SW480 (cell line): ENCODE measurements at places on chromosomes 2 and 18.

GRCh38 chr2:191262436-191262835, 17.2 kb downstream of the MYO1B start:
- DNase-seq = no peak

- DNase-seq = no peak
Observed at GRCh38 chr18:71849407-71849806, 694.7 kb downstream of the CBLN2 start.

DNA sequence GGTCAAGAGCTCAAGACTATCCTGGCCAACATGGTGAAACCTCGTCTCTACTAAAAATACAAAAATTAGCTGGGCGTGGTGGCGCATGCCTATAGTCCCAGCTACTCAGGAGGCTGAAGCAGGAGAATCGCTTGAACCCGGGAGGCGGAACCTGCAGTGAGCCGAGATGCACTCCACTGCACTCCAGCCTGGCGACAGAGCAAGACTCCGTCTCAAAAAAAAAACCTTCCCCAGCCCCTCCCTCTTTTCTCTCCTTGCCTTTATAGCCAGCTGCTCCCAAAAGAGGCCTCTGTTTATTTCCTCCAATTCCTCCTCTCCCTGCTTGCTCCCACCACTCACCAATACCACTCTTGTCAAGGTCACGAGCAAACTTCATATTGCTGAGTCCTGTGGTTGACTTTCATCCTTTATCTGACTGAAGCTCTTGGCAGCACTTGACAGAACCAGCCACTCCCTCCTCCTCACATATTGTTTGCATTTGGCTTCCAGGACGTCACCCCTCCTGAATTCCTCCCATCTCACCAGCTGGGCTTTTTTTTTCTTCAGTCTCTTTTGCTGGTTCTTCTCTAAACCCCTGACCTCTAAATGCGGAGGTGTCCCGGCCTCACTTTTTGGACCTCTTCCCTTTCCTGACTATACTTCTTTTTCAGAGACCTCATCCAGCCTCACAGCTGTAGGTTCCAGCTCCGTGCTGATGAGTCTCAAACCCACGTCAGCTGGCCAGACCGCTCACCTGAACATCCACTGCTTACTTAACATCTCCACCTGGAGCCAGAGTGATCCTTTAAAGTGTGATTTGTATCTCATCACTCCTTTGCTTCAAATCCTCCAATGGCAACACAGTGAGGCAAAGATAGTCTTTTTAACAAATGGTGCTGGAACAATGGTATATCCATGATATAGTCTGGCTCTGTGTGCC, 84.6 kb upstream of the CAB39 start:
- DNase-seq = no peak

DNA sequence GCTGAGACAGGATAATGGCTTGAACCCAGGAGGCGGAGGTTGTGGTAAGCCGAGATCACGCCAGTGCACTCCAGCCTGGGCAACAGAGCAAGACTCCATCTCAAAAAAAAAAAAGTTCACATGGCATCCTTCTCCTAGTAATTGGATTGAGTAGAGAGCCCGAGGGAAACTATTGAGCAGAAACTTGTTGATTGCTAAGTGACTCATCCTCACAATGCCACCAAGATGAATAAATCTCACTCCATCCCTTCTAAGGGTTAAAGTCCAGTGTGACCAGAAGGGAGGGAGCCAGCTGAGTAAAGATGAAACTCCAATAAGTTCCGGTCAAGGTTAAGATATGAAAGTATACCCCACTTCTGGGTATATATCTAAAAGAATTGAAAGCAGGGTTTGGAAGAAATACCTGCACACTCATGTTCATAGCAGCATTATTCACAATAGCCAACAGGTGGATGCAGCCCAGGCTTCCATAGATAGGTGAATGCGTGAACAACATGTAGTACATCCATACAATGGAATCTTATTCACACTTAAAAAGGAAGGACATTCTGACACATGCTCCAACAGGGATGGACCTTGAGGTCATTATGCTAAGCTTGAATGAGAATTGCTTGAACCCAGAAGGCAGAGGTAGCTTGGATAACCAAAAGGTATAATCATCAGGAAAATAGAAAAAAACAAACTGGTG, 13.0 kb upstream of the FHL2 start:
- DNase-seq = peak; percentile 64

DNA sequence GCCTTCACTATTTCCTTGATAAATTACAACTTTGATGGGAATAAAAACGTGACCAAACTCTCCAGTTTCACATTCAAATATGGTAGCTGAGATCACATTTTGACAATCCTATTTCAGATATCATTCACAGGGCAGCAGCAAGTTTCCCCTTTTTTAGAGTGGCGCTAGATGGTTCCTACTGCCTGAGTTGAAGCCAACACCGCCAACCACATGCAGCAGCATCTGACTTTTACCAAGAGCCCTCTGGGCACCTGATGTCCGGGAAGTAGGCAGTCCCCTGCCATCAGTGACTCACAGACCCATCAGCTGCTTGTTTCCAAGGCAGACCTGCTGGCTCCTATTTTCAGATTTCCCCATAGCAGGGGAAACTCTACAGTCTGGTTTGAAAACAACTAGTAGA, 4.0 kb upstream of the MREG start:
- peak; percentile 27 for DNase-seq

- no peak for DNase-seq
Observed at GRCh38 chr2:45647986-45648520, 3.4 kb upstream of the PRKCE start.
